ENCODE measurements at places on chromosomes 13 and 19.

GRCh38 chr19:9836021-9836420 is 903 bp downstream of the PIN1 start:
- no peak for DNase-seq

- DNase-seq: no peak
These were observed 428.7 kb downstream of the NDFIP2 start for GRCh38 chr13:79909644-79910043.

GRCh38 chr13:111388851-111389500 is 68.5 kb downstream of the TEX29 start:
- DNase-seq: no peak

DNA sequence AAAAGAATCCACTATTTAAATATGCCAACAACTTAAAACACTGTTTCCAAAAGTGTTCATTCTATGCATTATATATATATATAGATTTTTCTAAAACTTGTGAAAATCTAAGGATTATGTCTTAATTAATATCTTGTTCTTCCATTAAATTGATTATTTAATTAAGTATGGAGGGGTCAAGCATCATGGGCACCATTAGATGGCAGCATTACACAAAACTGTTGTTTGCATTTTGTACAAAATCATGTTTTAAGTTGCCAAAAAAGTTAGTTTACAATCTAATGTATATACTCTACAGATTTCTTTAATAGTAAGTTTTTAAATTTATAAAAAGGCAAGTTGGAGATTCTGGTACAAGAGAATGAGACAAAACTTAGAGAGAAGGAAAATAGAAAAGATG is 213.2 kb upstream of the EDNRB start:
- no peak for DNase-seq

GRCh38 chr19:1364070-1364704 is 19.5 kb upstream of the NDUFS7 start:
- no peak for DNase-seq

DNA sequence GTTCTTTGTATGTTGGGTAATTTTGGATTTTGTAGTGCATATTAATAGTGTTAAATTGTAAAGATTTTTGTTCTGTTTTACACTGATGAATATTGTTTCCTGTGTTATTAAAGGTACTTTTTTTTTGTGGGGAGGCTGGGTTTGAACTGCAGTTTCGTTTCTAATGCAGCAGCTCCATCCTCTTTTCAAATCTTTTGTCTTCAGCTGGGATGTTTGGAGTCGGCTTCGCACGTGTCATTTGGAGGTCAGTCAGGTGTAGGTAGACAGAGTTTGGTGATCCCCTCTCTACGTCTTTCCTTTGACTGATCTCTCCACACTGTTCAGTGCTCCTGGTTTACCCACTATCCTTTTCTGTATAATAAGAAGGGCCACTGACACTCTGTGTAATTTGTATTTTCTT is 30.3 kb downstream of the TDRD3 start:
- DNase-seq: no peak

- no peak for DNase-seq
These were observed 8.7 kb downstream of the FIZ1 start for GRCh38 chr19:55590617-55591016.

DNA sequence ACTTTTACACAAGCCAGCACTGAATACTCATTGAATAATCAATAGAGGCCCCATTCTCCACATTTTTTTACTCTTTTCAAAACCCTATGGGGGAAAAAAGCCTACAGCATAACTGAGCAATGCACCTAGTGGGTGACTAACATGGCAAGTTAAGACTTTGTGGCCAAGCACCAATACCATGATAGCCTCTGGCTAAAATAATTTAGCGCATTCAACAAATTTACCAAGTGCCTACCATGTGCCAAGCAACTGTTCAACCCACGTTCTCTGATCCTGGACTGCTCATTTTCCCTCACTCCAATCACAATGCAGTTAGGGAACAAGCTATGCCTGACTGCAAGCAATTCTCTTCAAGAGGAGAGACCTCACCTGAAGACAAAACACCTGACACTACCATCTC is 3.0 kb downstream of the ANKRD10 start:
- no peak for DNase-seq

DNA sequence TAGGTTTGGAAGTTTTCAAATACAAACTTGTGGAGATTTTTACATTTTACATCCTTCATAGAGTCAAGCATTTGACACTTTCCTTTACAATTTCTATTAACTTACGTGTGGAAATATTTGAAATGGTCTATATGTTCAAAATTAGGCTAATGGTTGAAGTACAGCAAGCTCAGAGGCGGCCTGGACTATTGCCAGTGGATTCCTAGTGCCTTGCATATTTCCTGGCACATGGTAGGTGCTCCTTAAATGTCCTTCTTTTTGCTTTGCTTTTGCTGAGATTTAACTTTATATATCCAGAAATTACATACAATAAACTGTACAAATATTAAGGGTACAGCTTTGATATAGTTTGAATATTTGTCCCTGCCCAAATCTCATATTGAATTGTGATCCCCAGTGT is 93.9 kb downstream of the UBL3 start:
- DNase-seq: no peak

DNA sequence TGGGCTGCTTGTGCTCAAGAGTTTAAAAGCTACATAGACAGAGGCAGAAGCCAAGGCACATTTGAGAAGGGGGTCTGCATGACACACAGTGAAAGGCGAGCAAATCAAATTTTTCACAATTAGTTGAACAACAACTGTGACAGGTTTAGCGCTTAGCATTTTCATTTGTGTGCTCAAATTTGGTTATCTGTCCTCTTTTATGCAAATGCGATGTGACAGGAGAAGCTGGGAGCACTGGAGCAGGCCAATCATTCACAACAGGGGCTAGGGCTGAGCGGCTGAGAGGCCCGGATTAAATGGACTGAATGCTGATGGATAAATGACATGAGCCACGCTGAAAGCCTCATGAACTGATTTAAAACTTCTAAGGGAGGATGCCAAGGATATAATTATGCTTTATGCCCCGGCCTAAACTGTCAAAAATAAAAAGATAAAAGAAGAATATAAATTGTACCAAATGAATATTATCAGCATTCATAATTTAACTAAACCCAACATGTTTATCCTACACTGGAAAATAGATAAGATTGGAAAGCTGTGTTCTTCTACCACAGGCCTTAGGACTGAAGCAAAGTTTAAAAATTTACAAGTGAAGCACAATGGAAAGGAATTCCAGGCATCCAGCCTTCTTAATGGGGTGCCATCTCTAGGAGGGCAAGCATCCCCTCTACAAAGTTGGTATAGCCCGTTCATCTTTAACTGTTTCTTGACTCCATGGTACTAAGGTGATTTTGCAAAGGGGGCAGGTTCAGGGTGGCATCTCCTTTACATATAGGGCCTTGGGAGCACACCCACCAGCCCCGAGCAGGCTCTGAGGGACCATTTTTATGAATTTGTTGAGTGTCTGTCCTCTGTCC is 117.9 kb downstream of the RBM26 start:
- no peak for DNase-seq

GRCh38 chr13:59566561-59566960 is 597.2 kb downstream of the DIAPH3 start:
- no peak for DNase-seq

- DNase-seq: no peak
These were observed 652.5 kb downstream of the SLITRK1 start for GRCh38 chr13:83229574-83230305.

DNA sequence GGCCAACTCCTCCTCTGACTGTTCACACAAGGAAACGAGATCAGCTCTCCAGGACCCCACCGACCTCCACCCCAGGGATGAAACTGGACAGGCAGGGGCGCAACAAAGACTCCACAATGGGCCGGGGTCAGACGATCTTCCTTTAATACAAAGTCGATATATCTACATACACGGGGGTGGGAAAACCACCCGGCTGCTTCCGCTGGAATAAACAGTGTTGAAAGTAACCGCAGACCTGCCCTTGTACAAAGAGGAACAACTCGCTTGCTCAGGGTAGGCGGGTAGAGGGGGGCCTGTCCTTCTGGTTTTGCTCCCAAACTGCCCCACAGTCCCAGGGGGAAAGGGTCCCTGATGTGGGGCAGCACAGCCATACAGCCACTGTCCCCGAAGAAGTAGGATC is 135.2 kb downstream of the PTPRS start:
- DNase-seq: no peak

- DNase-seq: no peak
These were observed 7.9 kb downstream of the ZIC2 start for GRCh38 chr13:99989276-99990125.

DNA sequence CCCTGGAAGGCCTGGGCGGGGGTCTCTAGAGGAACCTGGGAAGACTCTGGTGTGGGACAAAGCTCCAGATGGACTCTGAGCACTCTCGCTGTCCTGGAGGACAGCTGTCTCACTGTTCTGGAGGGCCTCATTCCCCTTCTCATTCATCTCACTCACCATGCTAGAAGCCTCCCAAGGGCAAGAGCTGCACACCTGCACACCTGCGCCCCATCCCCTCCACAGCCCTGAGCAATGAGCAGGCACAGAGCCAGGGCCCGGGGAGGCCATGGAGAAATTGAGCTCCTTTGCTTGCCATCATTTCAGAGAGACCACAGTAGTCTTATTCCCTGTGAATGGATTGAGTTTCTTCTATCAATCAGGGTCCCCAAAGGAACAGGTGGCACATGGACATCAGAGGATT is 1168.5 kb downstream of the UQCRFS1 start:
- no peak for DNase-seq

- DNase-seq: no peak
These were observed 198.2 kb downstream of the SLC7A1 start for GRCh38 chr13:29397265-29397664.

GRCh38 chr19:49682274-49682673 is 5.2 kb downstream of the PRMT1 start:
- no peak for DNase-seq

DNA sequence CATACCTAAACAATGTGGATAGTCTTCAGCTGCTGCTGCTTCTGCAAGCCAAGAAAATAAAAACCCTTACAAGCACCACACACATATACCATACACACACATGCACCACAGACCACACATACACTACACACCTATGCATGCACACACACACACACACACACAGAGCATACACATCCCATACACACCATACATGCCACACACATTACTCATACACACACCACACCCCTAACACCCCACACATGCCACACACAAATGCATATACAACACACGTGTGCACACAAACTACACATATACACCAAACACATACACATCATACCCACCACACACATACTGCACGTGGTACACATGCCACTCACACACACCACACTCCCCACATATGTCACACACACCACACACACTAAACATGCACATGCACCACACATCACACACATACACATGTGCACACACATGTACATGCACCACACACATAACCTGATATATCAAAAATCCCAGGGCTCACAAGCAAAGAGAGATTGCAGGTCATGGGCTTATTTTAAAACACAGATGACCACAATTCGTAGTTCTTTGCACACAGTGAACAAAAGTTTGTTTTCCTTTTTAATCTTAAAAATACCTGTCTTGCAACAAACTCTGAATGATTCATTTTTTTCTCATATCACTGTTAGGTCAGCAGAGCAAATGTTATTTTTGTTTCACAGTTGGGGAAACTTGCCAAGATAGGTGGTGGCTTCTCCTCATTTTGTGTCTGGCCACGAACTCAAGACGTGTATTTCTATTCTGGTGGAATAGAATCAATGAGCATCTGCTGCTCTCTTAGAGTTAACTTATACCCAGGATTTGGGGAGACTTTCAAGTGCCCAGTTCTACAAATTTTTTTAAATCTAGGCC is 456.6 kb downstream of the FGF9 start:
- DNase-seq: no peak

All from activated CD8-positive, alpha-beta memory T cell treated with anti-CD3 and anti-CD28 coated beads for 4 hours (primary cell).